ENCODE measurements at places on chromosomes 6 and 20.

DNA sequence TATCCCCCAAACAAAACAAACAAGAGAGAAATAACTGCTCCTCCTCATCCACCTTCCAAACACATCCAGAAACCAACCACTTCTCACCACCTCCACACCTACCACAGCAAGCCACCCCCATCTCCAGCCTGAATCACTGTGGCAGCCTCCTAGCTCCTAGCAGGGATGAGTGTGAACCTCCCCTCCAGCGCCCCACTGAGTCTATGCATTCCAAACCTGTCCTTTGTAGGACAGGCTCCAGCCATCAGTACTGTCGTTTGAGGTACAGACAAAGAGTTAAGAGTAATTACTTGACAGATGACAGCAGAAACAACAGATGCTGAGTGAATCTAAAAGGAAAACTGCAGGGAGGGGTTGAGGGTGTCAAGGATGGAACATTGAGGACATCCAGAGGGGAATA lies 2.4 kb downstream of the METTL24 start:
- DNase-seq: no peak

DNA sequence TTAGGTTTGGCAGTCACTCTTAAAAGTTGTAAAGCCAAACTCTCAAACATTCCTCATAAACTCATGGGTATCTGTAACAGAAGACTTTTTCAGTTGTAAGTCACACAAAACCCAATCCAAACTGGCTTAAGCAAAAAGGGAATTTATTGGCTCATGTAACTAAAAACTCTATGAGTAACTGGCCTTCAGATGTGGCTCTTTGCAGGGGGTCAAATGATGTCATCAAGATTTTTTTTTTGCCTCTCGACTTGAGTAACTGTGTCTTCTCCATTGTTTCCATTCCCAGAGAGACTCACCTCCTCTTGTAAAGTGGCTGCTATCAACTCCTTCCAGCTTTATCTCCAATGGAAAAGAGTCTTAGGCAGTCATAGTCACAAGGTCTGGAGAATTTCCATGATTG lies 645.0 kb downstream of the DHX35 start:
- no peak for DNase-seq

GRCh38 chr20:34017610-34018009 lies 23.9 kb downstream of the RALY start:
- no peak for DNase-seq

GRCh38 chr20:53676987-53677386 lies 83.3 kb upstream of the ZNF217 start:
- DNase-seq: no peak

DNA sequence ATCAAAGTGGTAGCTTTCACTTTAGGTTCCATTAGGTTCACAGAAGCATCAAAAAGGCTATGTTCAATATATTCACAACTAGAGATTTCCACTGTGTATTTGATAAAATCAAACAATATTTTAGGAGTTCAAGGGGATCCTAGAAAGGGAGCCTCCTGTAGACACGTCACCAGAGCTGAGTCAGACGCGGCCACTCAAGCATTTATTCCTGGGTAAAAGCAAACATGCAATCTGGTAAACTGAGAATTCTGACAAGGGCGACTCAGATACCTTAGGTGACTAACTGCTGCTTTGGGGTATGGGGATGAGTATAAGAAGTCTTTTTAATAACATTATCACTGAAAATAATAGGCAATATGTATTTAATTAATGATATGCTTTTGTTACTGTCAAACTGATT lies 118.7 kb upstream of the HMGN3 start:
- DNase-seq: no peak
